OCI-LY7 (cell line): ENCODE measurements at places on chromosomes 6 and 20.

GRCh38 chr6:134351615-134352474 is 33.9 kb upstream of the SGK1 start:
- DNase-seq: no peak

GRCh38 chr6:158783167-158783450 is 36.1 kb downstream of the EZR start:
- no peak for DNase-seq

- no peak for DNase-seq
These were observed 15.9 kb downstream of the SLC22A23 start for GRCh38 chr6:3440911-3441310.

DNA sequence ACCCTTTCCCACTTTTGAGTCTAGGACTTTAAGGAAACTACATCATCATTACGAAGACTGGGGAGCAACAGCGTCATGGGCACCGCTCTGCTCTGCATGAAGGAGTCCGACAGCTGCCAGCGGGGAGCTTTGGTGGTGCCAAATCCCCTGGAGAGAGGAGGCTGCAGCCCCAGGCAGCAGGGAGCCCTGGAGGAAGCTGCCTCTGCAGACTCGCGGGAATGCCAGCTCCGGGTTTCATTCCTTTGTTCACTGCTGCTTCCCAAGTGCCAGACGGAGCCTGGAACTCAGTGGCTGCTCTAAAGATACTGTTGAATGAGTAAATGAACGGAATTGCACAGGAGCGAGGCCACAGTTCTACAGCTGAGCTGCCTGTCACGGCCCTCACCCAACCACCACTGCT is 196.5 kb upstream of the THBS2 start:
- DNase-seq: no peak

GRCh38 chr6:166763606-166764472 is 136.8 kb upstream of the RPS6KA2 start:
- DNase-seq: no peak

DNA sequence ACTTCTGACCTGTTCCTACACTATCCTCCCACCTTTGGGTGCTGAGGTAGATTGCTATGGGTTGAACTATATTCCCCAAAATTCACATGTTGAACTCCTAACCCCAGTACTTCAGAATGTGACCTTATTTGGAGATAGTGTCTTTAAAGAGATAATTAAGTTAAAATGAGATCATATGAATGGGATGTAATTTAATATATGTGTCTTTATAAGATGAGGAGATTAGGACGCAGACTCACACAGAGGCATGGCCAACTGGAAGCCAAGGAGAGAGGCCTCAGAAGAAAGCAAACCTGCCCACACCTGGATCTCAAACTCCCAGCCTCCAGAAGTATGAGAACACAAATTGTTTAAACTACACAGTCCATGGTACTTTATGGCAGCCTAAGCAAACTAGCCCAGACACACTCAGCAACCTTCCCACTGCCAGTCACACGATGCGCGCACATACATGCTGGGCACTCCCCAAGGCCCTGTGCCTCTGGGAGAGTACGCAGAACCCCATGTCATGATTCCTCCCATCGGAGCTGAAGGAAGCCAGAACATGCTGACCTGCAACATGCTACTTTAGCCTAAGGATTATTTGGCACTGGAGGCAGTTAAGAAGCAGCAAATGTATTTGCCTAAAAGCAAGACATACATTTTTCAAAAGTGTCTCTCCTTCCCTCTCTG is 8.9 kb upstream of the SLC22A1 start:
- no peak for DNase-seq

DNA sequence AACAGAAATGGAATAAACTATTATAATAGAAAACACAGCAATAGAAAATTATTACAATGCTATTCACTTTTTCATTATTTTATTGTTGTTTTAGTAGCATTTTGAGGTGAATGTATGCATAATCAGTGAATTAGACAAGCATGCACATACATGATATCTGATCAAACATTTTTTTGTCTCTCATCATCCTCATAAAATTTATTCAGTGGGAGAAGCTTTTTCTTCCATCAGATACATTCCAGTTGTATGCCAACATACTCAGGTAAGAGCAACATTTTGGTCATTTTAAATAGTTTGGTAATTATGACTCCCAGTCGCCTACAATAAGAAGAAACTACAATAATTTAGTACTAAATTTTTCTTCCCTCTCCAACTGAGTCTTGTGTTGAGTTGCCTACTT is 44.5 kb downstream of the ADGRF1 start:
- DNase-seq: no peak

DNA sequence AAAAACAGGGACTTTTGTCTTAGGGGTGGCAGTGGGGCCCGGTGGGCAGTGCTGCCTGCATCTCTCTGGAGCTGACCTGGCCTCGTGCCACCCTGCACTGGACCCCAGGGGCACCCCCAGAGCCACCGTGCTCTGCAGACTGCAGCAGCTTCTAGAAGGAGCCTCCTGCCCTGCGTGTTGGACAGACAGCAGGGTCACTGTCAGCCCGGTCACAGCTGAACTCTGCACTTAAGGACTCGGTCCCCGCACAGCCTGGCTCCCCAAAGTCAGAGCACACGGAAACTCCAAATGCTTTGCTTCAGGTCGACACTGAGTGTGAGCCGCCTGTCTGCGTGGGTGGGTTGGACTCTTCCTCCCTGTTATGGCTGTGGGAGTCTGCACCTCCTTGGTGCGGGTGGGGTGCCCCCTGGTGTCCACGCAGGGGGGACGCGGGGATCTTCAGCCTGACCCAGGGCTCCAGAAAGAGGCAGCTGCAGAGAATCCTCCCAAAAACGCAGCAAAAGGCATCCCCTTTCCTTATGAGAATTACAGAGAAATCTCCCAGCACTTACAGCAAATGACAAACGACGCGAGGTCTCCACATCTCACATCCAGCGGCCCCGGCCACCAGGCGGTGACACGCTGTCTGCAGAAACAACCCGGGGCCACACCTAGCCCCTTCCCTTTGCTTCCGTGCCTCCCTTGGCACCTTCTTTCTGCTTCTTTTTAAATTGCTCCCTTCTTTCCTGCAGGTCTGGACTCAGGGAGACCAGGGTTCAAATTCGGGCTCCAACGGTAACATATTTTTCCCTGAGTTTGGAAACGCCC is 36.3 kb upstream of the DACT2 start:
- DNase-seq: no peak

GRCh38 chr20:41124451-41125094 is 12.8 kb upstream of the PLCG1 start:
- no peak for DNase-seq

DNA sequence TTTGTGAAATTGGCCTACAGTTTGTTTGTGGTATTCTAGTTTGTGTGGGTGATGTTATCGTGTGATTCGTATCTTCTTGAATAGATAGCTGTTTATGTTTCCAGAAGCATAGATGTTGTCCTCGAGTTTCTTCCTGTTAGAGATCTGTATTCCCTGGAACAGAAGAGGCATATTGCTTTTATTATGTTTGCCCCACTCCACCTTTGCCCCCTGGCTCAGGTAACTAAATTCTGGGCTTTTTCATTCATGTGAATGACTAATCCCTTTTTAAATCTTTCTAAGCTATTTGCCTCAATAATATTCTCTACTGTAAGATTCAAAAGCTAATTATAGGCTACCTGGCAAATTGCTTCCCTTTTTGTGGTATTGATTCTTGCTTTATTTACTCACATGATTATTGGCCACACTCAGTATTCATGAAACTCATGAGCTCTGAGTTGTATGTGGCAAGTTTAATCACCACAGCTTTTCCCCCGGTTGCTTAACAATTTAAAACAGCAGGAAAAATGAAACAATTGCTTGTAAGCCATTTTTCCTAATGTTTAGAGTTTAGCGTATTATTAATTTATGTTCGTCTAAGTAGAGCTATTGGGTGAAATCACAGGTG is 12.6 kb downstream of the RNF217 start:
- DNase-seq: no peak

DNA sequence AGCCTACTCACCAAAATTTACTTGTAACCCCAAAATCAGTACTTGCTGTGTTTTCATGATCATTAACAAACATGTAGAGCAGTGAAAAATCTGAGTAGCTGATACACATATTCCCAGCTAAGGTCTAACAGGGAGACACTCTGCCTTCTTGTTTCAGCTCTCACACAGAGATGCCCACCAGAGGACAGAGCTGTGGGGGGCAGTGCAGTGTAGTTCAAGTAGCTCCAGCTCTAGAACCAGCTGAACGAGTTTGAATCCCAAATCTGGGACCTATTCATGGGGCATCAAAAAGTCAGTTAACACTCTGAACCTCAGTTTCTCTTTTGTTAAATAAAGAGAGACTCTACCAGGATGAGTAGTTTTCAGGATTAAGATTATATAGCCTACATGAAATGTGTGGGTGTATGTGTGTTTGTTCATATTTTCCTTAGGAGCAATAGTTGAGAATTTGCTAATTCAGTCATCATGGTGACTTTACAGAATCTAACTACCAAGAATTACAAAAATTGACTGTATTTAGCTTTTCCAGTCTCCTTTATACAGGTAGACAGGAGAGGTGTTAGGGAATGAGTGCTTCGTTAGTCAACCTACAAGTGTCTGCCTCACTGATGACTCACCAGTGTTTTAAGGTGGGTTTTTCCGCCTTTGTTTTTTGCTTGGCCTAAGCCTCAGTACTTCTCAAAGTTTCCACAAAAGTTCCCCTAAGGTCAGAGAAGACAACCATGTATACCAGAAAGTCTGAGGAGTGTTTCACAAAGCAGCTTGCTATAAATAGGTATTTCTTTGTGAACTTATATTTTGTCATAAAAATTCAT is 164.0 kb upstream of the RUNX2 start:
- DNase-seq: no peak

GRCh38 chr20:1757606-1758512 is 100.3 kb upstream of the SIRPG start:
- no peak for DNase-seq

GRCh38 chr20:43563991-43564390 is 5.2 kb downstream of the SGK2 start:
- no peak for DNase-seq

DNA sequence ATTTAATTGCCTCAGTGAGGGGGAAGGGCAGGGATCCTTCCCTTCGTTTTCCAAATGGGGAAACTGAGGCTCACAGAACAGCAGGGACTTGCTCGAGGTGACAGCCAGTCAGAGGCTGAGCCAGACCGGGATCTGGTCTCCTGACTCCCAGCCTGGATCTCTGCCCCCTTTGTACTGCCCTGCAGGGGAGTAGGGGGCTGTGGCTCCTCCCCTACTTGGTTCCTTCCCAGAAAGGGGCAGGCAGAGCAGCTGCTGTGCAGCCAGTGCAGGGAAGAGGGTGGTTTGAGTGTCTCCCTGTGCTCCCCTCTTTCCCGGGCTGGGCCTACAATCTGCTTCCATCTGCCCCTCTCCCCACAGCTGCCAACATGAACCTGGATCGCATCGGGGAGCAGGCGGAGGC is 37.6 kb downstream of the UQCC2 start:
- no peak for DNase-seq

GRCh38 chr20:57539889-57540288 is 14.9 kb upstream of the CTCFL start:
- no peak for DNase-seq

DNA sequence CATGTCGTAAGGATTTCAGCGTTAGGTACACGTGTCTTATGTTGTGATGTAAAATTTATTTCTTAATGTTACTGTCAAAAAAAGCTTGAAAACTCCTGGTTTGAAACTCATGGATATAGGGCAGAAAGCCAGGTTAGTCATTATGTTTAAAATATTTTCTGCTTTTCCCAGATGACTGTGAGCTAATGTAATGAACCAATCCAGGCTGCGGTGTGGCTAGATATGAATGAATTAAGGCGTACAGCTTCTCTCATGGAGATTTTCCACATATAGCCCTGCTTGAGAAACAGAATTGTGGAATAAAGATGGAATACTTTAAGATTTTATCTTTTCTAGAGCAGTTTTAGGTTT is 80.3 kb upstream of the STMND1 start:
- DNase-seq: no peak

DNA sequence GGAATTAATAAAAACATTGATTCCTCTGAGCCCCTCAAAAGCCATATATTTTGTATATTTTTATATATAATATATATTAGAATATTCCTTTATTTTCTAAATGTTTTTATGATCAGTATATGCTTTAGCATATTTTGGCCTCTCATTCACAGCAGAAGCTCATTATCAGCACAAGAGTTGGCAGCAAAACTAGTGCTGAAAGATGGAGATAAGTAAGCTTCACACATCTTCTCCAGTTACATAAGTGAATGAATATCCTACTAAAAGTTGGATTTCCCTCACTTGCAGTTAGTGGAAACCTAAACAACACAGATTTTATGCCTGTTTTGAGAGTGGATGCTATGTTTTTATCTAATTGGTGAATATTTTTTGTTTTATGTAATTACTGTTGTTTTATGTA is 1303.8 kb upstream of the ADGRB3 start:
- DNase-seq: no peak

GRCh38 chr6:167567142-167568033 is 242.5 kb downstream of the TTLL2 start:
- no peak for DNase-seq

GRCh38 chr6:167565884-167566599 is 241.2 kb downstream of the TTLL2 start:
- no peak for DNase-seq

GRCh38 chr20:63482021-63482587 is 9.6 kb upstream of the KCNQ2 start:
- DNase-seq: no peak

- DNase-seq: no peak
These were observed 42.1 kb downstream of the SMAP1 start for GRCh38 chr6:70709826-70710225.

DNA sequence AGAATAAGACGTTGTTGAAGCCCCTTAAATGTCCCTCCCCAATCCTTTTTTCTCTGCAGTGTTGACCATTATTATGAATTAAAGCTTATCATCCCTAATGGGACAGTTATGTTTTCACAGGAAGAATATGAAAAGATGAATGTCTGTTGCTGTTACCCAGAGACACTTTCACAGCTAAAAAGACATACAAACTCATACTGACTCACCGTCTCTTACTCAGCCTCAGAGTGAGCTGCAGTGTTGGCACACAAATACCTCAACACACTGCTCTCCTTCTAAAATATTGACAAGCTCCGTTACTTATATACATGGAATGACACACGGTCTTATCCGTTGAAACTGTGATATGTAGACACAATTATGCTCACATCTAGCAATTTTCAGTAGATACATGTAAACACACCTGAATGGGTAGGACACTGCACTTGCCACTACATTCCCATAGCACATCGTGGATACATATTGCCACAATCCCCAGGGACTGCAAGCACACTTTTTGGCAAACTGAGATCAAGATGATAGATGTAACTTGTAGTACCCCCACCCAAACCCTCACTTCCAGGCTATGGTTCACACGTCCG is 9.6 kb upstream of the SAPCD1 start:
- no peak for DNase-seq
